AG20443 (cell line): ENCODE measurements at places on chromosomes 1 and 21.

DNA sequence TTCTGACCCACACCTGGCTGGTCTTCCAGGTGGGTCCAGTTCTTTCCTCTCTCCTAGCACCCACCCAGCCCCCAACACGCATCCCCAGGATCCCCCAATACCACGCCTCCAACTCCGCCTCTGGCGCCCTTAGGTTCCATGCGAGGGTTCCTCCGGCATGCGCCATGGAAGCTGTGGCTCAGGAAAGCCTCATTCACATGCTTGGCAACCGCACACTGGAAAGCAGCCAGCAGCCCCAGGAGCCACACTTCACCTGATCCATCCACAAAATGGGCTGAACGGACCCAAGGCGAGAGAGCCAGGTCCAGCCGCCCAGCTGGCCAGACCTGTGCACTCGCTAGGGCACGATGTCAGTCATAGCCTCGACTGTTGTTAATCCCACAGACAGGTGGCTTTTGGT is 161.2 kb downstream of the PSMG1 start:
- DNase-seq = no peak

- DNase-seq = no peak
Observed at GRCh38 chr1:89630048-89630447, 2.9 kb upstream of the LRRC8C start.

- DNase-seq = peak; percentile 85
Observed at GRCh38 chr1:150234566-150235293, 1.2 kb downstream of the ANP32E start.

DNA sequence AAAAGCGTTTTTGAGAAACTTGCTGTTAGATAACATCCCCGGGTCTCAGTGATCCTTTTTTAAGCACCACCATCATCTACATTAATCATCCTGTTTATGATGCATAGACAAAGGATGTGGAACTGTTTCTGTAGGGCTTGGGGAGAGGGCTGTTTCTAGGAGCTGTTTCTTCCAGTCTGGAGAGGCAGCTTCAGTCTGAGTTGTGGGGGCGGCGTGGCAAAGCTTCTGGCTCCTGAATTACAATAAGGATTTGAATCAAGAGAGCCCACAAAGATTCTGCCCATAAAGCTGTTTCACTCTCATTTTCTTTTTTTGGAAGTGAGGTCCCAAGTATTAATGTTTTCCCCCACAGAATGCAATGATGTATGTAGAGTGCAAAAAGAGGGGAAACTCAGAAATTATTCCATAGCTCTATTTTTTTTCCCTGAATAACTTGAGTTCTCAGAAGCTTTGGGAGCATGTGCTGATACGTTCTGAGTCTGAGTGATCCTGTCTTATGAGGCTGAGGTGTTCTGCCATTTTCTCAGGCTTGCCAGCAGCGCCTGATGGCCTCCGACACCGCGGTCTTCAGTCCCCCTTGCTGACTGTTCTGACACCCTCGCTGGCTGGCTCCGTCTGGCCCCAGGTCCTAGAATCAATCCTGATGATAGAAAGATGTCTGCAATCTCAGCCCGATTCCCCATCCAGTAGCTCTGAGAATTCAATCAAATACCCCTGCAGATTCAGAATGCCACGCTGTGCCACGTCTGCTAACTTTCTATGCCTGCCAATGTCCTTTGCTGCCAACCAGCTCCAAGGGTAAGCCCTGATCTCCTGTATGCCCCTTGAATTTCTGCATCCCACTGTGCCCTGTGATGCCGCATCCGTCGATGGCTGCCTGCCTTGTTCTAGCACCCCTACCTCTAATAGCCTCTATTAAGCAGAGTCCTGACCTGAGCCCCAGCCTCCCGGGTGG is 92.4 kb upstream of the AKT3 start:
- no peak for DNase-seq

GRCh38 chr1:71193153-71193552 is 112.3 kb upstream of the ZRANB2 start:
- DNase-seq = peak; percentile 28
